LNCaP clone FGC (cell line): ENCODE measurements at places on chromosomes 5 and 9.

- DNase-seq: no peak
Measured at GRCh38 chr5:126806-127205, 34.8 kb downstream of the PLEKHG4B start.

- DNase-seq: peak; percentile 52
Measured at GRCh38 chr5:119743927-119744326, 114.6 kb downstream of the FAM170A start.

DNA sequence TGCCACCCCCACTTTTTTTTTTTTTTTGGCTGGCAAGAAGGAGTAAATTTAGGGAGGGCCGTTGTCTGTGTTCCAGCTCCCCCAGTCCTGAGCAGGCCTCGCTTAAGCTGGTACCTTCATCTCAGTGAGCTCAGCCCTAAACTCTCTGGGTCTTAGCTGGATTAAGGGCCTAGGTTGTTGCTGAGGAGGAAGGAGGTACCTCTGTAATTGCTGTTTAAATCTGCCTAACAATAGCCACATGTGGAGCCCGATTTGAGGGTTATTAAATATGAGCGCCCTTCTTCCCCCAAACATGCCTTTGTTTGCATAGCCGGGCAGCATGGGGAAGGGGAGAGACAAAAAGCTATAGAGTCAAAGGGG is 179.0 kb upstream of the PITX1 start:
- no peak for DNase-seq

- DNase-seq: no peak
Measured at GRCh38 chr5:129724222-129724621, 23.7 kb upstream of the MINAR2 start.

GRCh38 chr5:154788212-154788611 is 33.0 kb downstream of the LARP1 start:
- DNase-seq: no peak

DNA sequence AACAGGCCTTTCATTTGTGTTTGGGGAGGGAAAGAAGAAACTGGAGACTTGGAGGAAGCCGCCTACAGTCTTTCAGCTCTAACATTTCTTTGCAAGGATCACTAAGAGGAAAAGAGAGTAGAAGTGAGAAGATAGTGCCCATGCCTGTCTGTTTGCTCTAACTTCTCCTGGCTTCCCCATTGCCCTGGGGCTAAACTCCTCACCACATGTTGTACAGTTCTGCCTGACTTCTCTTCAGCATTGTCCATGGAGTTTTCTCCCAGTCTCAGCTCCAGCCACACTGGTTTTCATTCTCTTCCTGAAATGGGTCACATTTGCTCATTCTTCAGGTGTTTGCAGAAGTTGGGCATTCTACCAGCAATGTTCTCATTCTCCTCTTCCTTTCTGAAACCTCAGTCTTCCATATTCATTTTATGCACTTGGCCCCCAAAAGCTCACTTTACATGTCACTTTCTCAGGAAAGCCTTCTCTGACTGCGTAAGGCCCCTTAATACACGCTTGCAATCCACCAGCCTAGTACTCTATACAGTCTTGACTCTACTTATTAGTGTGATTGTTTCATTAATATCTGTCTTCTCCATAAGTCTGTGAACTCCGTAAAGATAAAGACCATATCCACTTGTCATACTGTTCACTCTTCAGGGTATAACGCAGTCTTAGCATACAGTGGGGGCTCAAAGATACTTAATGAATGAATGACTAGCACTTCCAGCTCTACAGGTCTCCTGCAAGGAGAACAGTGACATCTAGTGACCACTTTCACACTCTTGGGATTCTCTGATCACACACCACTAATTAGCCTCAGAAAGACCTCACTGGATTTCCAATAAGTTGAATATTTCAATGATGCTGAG is 40.2 kb upstream of the TRIM32 start:
- DNase-seq: peak; percentile 21

DNA sequence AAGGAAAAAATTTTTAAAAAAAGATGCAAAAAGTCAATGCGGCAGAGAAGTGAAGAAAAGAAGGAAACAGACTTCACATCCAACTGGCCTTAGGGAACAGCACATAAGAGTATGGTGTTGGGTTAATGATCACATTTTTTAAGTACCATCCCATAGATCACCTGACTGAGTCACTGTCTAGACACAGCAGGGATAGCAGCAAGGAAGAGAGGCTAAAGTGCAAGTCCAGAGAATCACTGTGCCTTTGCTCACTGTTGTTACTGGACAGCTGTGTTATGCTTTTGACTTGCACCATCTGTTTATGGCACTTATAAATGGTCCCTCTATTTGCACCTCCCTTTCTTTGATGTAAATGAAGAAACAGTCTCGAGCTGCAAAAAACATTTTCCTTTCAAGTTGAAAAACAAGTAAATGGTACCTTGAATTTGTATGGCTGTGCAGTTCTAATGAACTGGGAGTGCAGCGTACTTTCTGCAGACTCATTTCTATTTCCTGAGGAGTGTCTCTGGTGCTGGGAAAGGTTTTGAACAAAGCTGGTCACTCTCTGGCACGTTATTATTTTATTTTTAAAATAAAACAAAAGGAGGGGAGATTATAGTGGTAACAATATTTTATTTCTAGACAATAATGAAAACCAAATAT is 84.2 kb downstream of the TRPM6 start:
- DNase-seq: no peak

GRCh38 chr9:109953300-109953699 is 173.3 kb downstream of the PALM2AKAP2 start:
- no peak for DNase-seq

DNA sequence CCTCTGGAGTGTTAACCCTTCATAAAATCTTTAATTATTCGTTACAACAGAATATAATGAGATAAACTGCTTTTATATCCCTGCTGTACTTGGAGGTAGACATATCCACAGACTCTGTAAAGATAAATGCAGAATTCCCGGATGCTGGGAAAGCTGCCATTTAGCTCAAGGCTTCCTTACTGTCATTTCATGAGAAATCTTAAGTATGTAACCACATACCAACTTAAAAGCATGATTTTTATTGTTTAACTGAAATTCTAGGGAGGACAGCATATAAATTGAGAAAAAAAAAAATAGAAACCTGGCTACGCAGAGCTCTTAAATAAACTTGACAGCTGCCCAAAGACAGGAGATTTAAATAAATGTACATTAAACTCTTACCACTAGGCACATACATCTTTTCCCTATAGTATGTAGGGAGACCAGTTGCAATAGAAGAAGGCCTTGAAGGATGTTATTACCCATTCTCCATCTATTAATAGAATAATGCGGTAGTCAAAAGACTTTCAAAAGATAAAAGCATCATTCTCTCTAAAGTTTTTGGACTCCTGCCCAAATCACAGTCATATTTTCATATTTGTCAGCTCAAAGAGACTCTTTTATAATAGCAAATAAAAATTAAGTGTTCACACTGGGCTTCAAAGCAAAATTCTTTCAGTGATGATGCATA is 373.8 kb downstream of the NDUFS4 start:
- DNase-seq: no peak

DNA sequence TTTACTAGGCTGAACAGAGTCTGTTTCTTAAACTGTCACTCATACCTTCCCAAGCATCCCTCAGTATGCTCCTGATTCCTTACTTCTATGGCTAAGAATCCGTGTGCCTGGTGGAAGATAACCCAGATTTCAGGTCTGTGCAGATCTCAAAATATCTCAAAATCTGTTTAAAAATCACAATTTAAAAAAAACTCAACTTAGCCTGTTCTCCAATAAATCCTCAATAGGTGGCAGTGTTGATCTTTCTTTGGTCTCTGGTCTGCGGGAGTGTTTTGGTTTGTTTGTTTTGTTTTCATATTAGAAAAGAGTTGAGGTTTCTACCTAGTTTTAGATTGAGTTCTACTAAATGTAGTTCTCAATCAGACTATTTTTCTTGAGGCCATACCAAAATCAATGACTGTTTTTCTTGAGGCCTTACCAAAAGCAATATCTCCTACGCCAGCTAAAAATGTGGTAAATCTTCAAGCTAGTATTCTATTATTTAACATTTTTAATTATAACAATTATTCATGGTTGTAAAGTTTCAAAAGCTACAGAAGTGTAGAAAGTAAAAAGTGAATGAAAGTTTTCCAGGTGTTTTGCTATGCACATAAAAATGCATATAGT is 57.9 kb downstream of the TGFBR1 start:
- DNase-seq: peak; percentile 30

DNA sequence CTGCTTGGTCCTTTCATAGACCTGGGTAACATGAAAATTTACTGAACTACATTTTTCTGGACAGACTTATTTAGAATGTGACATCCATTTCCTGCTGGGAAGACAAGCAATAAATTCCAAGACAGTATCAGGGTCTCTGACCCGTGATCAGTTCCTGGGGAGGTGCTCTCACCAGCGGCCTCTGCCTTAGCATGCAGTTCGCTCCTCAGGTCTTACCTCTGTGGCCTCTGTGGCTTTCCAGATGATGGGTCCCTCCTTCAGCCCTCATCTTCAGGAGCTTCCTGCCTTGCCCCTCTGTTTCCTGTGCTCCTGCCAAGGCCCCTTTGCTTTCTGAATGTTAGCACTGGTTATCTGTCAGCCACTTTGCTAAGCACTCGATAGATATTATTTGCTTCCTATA is 66.4 kb downstream of the CMYA5 start:
- no peak for DNase-seq

- no peak for DNase-seq
Measured at GRCh38 chr5:178866946-178867345, 7.2 kb downstream of the ZNF354B start.

DNA sequence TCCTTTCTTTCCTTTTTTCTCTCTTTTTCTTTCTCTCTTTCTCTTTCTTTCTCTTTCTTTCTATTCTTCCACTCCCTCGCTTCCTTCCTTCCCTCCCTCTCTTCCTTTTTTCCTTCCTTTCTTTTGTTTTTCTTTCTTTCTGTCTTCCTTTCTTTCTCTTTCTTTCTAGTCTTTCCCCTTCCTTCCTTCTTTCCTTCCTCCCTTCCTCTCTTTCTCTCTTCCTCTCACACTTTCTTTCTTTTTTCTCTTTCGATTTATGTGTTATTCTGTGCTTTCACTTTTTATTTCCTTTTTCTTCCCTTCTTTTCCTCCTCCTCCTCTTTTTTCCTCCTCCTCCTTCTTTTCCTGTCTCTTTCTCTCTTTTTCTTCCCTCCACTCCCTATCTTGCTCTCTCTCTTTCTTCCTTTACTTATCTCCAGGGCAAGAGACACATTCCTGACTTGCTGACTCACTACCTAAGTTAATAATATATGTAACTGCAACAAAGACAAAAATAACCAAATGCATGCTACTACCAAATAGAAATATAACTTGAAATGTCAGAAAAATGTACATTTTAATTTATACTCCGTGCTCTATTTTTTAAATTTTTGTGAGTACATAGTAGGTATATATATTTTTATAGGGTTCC is 445.5 kb downstream of the GABRG2 start:
- no peak for DNase-seq

- no peak for DNase-seq
Measured at GRCh38 chr5:85395526-85395925, 1010.8 kb upstream of the EDIL3 start.

GRCh38 chr9:129174102-129174723 is 3.8 kb downstream of the IER5L start:
- DNase-seq: no peak

DNA sequence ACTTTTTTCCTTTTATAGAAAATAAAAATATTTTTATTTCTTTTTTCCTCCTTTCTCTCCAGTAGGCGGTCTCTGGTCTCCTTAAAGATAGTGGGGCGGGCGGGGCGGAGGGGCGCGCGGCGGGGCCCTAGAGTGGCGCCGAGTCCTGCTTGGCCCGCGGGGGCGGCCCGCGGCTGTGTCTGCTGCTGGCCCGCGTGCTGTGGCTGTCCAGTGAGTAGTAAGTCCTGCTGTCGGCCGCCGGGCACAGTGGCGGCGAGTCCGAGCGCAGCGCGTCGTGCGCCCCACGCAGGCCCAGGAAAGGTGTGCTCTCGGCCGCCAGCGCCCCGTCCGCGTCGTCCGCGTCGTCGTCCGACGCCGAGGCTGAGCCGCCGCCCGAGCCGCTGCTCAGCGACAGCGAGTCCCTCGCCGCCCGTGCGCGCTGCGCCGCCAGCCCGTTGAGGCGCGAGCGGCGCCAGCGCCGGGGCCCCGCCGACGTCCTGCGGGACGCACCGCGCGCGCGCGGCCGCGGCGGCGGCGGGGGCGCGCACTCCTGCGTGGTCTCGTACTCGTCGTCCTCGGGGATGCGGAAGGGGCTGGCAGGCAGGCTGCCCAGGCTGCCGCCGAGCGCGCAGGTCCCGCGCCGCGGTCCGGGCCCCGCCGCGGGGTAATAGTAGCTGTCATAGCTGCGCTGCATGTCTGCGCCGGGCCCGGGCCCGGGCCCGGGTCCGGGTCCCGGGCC is 52.3 kb downstream of the PSD2 start:
- no peak for DNase-seq

DNA sequence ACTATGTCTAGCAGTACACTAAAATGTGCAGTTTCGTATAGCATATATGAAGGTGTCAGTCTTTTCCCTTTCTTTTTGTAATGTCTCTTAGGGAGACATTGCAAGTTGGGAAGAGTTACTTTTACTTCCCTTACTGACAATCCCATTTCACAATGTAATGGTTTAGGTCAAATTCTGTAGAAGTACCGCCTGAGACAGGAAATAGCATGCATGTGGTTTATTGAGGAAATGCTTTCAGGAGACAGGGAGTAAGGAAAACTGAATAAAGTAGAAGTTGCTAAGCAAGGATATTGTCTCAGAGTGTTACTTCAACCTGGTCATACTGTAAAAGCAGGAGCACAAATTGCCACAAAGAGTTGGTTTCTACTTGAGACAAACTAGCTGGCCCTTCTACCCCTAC is 32.1 kb upstream of the MSANTD3 start:
- no peak for DNase-seq

DNA sequence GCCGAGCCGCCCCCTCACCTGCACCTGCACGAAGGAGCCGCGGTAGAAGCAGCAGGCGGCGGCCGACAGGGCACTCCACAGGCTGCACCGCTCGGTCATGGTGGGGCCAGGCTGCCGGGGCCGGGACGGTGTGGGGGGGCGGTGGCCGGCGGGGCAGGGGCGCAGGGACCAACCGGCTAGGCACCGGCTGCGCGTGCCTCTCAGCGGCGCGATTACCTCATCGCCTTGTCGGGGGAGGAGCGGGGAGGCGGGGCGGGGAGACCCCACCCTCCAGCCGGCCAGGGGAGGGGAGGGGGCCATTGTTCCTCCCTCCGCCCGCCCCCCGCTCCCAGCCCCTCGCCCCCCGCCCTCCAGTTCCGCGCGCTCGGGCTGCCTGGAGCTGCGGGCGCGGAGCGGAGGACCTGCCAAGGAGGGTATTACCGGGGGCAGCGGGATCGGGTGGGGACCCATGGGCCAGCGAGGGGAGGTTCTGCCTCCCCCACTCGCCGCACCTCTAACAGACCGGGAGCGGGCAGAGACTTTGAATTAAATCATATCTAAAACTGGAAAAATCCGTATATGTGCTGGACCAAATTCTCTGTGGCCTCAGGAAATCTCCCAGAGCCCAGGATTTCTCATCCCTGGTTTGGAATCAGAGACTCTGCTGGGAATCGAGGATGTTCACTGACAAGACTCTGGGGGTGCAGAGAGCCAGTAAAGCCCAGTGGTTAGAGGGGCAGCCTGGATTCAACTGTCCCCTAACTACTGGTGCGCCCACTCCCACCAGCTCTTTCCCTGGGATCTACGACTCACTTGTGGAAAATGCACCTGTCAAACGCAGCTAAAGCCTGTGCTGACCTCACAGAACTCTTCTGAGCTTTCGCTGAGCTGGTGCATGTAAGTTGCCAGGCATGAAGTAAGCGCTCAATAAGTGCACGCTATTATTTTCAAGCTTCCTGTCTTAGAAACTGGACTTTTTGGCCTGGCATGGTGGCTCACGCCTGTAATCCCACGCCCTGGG is 20.3 kb upstream of the TOR2A start:
- DNase-seq: no peak
